Thymus (tissue), 14 donors: ENCODE measurements at places on chromosomes 1 and 21. TPM values are rescaled to one million over a fixed set of nuclear protein-coding genes. Genes with fewer than 3 reads are reported as not detected.

GRCh38 chr1:7672864-7673263 lies 98.2 kb upstream of the VAMP3 start:
- no peak for DNase-seq
- H3K27me3 ChIP-seq: peaks cover 9% of the 10 kb centered on the region
- H3K27ac ChIP-seq: no peak overlapping the region
- no peaks in the 10 kb centered on the region for H3K36me3 ChIP-seq

DNA sequence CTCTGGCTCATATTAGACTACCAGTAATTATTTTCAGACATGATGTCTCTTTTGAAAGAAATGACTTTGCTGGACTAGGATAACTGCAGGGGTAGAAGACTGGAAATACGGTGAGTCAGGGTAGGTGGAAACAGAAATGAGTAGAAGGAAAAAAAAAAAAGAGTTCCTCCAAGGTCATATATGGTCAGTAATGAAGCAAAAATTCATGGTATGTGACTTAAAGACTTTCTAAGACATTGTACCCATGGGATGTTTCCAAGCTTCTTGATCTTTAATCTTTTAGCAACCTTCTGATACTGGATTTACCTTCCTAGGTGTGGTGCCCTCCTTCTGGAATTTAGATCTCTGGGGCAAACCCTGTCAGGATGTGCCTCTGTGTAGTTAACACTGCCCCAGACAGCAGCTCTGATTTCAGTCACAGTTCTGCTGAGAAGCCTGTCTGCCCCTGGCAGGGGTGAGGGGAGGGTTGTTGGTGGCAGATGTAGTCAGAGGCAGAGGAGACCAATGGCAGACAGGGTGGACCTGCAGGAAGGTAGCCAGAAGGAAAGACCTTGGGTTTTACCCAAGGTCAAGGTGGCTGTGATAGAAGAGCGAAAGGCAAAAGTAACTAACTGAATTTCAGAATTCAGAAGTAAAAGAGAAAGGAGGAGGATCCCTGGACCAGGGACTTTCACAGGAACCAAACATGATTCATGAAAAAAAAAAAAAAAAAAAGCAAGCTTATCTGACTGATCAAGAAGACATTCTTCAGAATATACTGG lies 44.1 kb upstream of the BCL10 start:
- H3K4me1 ChIP-seq: no peaks in the 10 kb centered on the region
- H3K27me3 ChIP-seq: no peaks in the 10 kb centered on the region
- no peak overlapping the region for H3K27ac ChIP-seq
- no peaks in the 10 kb centered on the region for H3K36me3 ChIP-seq
- no peak for DNase-seq

DNA sequence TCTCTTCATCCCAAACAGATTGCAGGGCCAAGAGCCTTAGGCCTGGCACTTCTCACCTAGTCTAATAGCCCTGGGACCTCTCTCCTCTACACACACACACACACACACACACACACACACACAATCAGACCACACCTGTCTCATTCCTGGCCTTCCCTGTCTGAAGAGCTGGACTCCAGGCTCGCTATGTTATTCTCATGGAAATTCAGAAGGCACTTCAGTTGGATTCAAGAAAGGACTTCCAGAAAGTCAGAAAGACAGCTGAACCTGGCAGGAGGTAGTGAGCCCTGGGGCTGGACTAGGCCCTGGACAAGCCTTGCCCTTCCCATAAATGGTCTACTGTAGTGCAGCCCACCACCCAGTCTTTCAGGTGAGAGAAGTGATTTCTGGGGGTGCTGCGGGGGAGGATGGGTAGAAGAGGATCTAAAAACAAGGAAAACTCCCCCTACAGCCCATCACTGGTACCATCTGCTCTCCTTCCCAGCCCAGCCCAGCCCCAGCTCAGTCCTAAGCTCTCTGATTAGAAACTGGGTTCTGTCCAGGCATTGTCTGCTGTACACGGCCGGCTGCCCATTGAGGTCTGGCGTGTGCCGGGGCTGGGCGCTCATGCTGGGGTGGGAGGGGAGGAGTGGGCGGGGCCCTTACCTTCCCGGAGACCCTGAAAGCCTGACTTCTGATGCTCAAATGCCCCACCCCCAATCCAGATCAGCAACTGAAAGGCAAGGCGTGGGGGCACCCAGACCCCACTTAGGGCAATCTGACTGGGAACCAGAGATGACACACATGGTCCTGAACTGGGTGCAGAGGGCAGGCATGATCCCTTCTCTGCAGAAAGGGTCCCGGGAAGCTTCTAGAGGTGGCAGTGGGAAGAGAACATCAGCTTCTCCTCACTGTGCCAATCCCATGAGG lies 2.5 kb downstream of the KIF21B start:
- peak overlapping the region; percentile 81 for H3K4me3 ChIP-seq
- H3K27ac ChIP-seq: peak overlapping the region; percentile 96
- H3K4me1 ChIP-seq: peaks cover 86% of the 10 kb centered on the region
- no peaks in the 10 kb centered on the region for H3K27me3 ChIP-seq
- no peak for DNase-seq

The ETV3L gene
- 0.14 TPM for total RNA-seq

The COL9A2 gene
- total RNA-seq: 3.4 TPM
